Fibroblast of skin of left biceps (primary cell): ENCODE measurements at places on chromosomes 13 and 19.

- DNase-seq = no peak
These were observed 5.8 kb downstream of the SLC39A3 start for GRCh38 chr19:2733930-2734588.

DNA sequence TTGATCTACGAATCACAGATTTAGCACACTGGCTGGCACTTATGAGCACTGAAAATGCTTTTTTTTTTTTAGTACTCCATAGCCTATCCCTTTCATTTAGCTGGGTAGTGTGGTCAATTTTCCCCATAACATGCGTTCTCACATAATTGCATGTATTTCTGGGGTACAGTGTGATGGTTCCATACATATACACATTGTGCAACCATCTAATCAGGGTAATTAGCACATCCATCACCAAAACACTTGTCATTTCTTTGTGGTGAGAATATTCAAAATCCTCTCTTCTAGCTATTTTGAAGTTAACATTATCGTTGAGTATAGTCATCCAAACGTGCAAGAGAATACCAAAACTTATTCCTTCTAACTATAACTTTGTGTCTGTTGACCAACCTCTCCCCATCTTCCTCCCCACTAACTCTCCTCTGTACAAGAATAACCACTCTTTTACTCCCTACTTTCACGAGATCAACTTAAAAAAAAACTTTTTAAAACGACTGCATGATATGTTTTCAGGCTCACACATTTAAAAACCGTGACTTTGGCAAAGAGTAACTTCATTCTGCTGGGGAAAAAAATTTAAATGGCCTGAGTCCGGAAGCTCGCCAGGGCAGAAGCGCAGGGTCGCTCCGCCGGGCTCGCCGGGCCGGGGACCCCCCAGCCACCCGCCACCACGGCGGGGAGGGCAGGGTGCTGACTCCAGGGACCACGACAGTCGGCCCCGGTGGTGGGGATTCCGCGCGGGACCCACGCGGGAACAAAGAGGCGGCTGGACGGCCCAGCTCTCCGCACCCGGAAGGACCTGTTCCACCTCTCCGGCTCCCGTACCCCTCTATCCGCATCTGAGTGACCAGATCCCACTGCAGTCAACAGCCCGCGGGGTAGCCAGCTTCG is 868 bp upstream of the UBAC2 start:
- no peak for DNase-seq

DNA sequence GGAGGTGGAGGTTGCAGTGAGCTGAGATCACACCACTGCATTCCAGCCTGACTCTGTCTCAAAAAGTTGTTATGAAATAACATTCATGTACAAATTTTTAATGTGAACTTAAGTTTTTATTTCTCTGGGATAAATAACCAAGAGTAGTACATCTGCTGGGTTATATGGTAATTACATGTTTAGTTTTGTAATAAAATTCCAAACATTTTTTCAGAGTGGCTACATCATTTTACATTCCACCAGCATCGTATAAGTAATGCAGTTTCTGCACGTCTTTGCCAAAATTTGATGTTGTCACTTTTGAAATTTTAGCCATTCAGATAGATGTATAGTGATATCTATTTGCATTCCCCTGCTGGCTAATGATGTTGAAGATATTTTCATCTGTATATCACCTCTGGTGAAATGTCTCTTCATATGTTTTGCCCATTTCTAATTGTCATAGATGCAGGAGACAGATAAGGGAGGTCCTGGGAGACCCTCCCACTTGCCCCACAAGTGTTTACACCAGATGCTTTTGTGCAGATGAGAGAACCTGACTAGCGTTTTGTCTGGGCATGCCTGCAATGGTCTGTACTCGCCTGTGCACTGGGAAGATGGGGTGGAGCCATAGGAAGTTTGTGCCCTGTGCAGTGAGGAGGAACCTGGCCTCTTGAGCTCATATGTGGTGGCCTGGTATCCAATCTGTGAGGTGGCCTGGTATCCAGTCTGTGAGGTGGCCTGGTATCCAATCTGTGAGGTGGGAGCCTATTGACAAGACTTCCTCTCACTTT is 12.7 kb upstream of the KBTBD6 start:
- DNase-seq = peak; percentile 66

- no peak for DNase-seq
These were observed 212.5 kb downstream of the PCCA start for GRCh38 chr13:100301418-100301817.

- no peak for DNase-seq
These were observed 16.3 kb upstream of the DNMT1 start for GRCh38 chr19:10211061-10211460.

- no peak for DNase-seq
These were observed 91.3 kb downstream of the STK24 start for GRCh38 chr13:98485561-98485960.

DNA sequence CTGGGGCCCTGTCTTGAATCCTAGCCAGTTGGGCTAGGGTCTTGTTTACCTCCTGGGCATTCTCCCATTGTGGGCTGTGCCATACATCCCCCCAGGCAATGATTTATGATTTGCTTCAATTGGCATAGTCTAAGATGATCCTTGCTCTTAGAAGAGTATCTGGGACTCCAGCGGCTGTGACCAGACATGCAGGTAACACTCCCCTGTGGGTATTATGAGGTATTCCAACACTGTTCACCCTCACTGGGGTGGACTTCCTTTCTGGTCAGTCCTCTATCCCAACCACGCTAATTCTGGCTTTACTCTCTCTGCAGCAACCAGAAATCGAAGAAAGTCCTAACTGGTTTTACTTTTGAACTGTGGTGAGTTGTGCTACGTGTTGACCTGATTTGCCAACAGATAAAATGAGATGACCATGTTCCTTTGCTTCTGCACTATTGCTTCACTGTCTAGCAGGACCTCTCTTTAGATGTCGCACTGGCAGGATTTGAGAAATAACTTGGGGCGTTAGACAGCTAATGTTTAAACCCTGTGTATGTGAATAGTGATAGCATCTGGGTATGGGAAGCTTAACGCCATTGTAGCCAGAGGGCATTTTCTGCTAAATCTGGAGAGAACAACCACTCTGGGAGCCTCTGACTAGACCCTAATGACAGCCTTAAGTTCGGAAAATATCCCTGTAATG is 6.7 kb upstream of the LRCH1 start:
- DNase-seq = no peak

DNA sequence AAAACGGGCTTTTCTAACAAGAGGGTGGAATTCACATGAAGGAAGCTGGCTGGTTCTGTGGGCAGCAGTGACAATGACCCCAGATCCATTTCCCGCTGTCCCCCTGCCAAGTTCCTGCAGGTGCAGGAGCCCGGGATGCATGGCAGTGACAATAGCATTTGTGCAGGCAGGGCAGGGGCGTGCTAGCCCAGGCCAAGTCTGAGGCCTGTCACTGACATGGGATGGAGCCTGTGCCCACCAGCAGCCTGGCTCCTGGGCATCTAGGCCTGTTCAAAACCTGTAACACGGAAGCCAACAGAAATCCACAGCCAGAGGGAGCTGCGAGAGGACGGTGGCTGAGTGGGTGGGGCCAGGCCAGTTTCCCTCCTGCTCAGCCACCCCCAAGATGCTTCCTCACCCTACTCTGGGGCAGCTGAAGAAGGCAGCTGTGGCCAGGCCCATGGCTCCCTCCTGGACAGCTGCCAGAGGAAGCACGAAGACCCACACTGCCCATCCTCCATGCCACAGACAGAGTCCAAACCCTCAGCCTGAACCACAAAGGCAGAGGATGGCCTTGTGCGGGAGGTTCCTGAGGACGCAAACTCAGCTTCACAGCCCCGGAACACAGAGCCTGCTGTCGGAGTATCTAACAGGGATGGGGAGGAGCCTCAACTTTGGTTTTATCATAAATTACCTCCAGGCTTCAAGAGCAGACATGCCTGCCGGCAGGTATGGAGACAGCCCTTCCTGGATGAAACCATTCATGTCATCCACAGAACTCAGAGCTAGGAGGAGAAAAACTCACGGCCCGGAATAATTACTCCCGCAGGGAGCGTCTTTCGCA is 74.0 kb downstream of the CEBPG start:
- DNase-seq = no peak

GRCh38 chr13:101718496-101718895 is 266.0 kb downstream of the ITGBL1 start:
- DNase-seq = no peak

DNA sequence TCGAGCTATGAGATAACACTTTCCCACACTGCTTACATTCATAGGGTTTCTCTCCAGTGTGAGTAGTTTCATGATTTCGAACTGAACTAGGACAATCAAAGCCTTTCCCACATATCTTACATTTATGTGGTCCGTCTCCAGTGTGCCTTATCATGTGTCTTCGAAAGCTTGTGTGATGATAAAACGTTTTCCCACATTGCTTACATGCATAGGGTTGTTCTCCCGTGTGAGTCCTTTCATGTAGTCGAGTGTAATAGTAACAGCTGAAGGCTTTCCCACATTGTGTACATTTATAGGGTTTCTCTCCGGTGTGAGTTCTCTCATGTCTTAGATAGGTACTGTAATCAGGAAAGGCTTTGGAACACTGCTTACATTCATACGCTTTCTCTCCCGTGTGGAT is 16.3 kb downstream of the ZNF823 start:
- DNase-seq = no peak

DNA sequence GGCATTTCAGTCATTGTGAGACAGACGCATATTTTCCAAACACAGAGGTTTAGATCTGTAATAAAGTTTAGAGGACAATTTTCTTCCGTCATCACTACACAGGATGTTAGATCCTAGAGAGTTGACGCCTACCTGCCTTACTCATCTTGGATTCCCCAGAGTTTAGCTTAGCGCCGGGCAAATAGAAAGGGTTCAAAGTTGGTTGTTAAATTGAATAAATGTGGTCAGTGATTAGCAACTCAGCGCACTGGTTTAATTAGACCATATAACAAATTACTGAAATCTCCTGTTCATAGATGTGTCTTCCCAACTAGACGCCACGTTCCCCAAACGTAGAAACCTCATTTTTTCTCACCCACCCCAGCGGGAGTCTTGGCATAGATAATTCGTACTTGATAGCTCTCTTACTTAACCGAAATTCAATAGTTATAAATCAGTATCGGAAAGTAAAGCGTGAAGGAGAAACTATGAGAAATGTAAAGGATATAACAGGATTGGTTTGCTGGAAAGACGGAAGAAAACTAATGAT is 726 bp upstream of the UFM1 start:
- DNase-seq = no peak
